Stimulated activated CD8-positive, alpha-beta memory T cell treated with anti-CD3 and anti-CD28 coated beads, Interleukin-7, amount 100 ng/mL, for 4 hours (primary cell): ENCODE measurements at places on chromosomes 3 and 15.

DNA sequence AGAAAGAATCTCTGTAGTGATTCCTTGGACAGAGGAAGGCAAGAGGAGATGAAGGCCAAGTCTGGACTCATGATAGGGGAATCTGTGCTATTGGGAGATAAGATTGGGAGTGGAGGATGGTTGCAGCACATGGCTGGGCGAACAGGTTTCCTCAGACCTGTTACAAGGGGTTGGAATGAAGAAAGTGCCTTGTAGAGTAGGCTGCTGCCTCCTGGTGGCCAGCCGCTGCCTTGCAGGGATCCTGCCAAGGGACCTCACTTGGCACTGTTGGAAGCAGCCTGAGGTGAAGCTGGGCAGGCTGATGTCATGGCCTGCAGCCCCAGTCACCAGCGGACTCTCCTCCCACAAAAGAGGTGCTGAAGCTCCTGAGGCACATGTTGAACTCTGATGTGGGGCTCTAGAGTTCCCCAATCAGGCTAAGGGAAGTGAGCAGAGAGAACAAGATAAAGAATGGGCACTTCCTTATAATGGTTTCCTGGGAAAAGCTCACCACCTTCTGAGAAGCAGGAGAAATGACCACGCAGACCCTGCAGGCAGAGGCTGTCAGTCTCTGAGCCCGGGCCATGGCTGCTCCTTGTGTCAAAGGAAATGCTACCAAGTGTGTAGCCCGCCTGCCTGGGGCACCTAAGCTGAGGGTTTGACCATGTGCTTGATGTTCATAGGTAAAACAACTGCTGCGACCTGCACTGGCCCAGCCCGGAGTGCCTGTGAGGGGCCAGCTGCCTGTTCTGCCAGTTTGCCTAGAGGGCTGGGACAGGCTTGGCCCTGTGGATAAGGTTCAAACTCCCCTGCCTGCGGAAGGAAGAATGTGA, 1.6 kb upstream of the TEX264 start:
- peak; percentile 66 for DNase-seq

- no peak for DNase-seq
Observed at GRCh38 chr15:92933831-92934230, 33.7 kb downstream of the CHD2 start.

DNA sequence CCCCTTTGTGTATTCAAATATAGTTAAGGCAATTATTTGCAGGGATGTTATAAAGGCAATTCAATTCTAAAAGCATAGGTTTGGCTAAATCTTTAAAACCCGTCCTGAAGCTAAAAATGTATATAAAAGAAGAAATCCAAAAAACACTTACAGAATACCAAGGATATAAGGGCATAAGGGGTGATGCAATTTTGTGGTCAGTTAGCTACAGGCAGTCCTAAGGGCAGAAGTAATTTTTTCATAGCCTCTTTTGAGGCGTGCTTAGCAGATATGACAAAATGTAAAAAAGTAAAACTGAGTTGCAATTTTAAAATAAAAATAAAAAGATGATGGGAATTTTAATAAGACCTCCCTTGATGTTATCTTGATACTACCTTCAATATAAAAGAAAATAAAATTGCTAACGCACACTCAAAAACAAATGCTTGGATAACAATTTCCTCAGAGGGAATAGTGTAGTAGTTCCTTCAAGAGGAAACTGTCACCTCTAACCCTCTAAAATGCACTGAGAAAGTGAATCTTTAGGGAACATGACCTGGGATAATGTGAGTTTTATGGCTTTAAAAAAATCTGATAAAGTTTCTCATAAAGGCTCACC, 104.2 kb downstream of the MYH15 start:
- no peak for DNase-seq

GRCh38 chr3:48367201-48367600, 4.8 kb upstream of the FBXW12 start:
- no peak for DNase-seq

- DNase-seq: no peak
Observed at GRCh38 chr3:119219069-119219468, 21.6 kb downstream of the B4GALT4 start.
